GM03348 (cell line): ENCODE measurements at places on chromosomes 3 and 15.
A peak's percentile ranks its signal among the peaks of the same experiment; 100 is the strongest.

DNA sequence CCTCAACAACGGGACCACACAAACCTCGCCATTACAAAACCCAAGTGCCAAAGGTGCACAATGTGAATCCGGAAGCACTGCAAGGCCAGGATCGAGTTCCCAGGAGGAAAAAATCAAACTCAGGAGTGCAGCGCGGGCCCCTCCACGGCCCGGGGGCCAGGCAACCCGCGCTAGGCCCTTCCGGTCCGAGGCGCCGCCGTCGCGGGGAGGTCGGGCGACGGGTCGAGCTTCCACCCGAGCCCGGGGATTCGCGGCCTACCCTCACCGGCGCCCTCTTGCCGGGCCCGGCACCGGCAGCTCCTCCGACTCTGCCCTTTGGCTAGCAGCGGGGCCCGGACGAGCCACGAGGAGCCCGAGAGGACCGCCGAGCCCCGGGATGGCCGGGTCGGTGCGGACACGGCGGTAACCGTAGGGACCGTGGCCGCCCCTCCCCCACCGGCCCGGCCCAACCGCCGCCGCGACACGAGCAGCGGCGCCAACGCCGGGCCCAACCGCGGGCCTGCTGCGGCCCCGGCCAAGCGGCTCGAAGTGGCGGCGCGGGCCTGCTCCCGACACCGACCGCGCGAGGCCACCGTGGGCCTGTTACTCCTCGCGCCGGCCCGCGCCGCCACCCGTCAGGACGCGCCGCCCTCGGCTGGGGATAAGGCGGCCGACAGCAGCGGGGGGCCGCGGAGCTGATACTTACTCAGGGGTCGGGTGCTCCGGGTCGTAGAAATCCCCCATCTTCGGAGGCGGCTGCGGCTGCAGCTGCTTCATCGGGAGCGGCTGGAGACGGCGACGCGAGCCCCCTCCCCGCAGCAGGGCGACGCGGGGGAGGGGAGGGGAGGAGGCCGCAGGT lies 525 bp downstream of the SETD2 start:
- peak; percentile 75 for DNase-seq

DNA sequence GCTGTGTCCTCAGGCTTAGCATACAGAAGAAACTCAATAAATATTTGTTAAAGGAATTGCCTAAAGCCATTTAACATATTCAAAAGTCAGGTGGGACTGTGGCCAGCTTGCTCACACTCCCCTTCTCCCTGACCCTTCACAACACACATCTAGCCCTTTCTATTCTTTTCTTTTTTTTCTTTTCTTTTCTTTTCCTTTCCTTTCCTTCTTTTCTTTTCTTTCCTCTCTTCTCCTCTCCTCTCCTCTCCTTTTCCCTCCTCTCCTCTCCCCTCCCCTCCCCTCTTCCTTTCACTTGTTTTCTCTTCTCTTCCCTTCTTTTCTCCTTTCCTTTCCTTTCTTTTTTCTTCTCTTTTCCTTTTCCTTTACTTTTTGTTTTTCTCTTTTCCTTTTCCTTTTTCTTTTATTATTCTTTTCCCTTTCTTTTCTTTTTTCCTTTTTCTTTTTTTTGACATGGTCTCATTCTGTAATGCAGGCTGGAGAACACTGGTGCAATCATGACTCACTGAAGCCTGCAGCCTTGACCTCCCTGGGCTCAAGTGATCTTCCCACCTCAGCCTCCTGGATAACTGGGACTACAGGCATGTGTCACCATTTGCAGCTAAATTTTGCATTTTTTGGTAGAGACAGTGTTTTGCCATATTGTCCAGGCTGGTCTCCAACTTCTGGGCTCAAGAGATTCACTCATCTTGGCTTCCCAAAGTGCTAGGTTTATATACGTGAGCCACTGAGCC lies 377.8 kb downstream of the GRM7 start:
- DNase-seq: no peak

GRCh38 chr3:3556078-3556477 lies 243.2 kb upstream of the LRRN1 start:
- DNase-seq: no peak

- DNase-seq: peak; percentile 70
These were observed 88.6 kb upstream of the ZNF280D start for GRCh38 chr15:56821721-56822425.

DNA sequence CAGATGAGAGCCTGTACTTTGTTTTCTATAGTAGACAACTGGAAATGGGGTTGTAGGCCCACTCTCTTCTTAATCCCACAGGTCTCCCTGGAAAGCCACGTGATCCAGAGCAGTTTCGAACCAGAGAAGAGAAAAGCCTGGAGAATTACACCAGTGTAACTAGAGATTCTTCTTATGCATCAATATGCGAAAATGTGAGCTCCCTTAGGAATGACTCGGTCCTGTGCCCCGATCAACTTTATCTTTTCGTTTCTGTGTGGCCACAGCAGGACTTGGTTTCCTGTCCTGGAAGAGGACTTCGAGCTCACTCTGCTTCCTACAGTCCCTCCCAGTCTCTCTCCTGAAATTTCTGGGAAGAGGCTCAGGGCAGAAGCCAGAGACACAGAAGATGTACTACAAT lies 73.8 kb upstream of the TPM1 start:
- no peak for DNase-seq

- no peak for DNase-seq
These were observed 82.1 kb downstream of the GTF2E1 start for GRCh38 chr3:120824613-120825012.

GRCh38 chr3:146195030-146195429 lies 34.0 kb upstream of the PLOD2 start:
- no peak for DNase-seq

DNA sequence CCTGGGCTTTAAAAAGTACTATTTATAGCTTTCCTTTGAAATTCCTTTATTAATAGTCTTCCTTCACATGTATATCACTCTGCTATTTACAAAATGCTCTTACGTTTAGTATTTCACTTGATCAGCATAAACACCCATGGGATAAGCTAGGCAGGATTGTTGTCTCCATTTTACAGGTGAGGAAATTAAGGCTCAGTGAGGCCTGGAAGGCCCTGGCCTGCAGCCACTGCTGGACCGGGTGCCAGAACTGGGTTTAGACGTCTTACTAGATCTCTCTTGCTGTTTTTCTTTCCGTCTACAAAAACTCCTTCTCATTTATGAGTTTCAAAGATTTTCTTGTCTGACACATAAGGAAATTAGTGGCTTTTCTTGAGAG lies 236.4 kb downstream of the LPP start:
- no peak for DNase-seq

DNA sequence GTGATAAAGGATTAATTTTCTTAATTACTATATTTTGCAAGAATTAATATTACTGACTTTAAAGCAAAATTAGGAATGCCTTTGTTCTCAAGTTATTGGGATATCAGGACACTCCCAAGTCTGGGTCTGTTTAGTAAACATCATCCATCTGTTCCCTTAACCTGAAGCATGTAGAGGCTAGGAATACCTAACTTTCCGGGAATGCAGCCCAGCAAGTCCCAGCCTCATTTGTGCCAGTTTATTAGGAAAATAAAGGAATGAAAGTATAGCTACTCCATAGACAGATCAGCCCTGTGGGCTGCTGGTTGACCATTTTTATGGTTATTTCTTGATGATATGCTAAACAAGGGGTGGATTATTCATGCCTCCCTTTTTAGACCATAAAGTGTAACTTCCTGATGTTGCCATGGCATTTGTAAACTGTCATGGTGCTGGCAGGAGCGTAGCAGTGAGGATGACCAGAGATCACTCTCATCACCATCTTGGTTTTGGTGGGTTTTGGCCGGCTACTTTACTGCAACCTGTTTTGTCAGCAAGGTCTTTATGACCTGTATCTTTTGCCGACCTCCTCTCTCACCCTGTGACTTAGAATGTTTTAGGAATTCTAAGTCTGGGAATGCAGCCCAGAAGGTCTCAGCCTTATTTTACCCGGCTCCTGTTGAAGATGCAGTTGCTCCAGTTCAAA lies 540.2 kb downstream of the NAALADL2 start:
- DNase-seq: no peak

DNA sequence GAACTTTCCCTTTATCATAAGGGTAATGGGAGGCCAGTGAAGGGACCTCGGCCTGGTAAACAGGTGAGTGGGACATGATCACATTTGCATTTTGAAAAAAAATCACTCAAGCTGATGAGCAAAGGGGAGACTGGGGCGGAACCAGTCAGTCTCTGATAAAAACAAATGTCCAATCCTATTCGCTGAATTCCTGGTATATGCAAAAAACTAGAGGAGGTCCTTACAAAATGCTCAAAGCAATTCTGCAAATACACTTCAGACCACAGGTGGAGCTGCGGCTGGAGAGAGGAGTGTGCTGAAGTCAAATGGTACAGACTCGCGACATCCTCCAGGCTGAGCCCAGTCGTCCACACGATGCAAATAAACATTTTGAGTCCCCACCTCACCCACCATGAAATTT lies 166.7 kb downstream of the FOXP1 start:
- DNase-seq: no peak

GRCh38 chr3:129633751-129634481 lies 27.4 kb upstream of the PLXND1 start:
- DNase-seq: no peak

DNA sequence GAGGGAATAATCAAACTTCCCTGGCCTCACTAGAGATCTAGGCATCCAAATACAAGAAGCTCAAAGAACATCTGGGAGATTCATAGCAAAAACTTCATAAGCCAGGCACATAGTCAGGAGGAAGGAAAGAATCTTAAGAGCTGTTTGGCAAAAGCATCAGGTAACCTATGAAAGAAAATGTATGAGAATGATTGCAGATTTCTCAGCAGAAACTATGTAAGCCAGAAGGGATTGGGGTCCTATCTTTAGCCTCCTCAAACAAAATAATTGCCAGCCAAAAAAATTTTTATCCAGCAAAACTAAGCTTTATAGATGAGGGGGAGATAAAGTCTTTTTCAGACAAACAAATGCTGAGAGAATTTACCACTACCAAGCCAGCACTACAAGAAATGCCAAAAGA lies 1036.3 kb downstream of the TBL1XR1 start:
- DNase-seq: no peak

GRCh38 chr15:77012868-77013267 lies 17.9 kb downstream of the PSTPIP1 start:
- DNase-seq: no peak

- no peak for DNase-seq
These were observed 32.5 kb upstream of the ZKSCAN7 start for GRCh38 chr3:44522494-44522933.

- no peak for DNase-seq
These were observed 13.6 kb upstream of the ONECUT1 start for GRCh38 chr15:52803467-52804306.

DNA sequence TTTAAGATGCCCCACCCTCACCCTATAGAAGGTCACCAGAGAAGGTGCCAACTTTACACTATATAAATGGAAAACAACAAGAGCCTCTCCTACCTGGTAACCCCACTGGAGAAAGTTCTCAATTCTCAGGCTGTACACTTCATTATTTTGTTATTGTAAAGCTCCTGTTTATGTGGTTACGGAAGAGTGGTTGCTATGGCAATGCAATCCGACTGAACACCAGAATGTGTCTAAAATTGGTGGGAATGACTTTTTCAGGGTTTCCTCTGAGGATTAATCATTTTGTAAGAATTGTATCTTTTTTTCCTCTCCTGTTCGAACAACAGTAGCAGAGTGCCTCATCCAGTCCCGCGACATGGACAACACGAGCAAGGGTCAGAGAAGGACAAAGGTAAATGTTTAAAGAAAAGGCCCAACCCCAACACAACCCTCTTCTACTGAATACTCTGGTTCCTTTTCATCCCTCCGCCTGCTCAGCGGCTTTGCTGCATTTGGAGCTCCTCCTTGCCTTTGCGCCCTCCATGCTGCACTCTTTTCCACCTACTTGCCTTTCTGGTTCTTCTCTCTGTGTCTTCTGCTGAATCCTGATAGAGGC lies 45.3 kb downstream of the DGKG start:
- no peak for DNase-seq

DNA sequence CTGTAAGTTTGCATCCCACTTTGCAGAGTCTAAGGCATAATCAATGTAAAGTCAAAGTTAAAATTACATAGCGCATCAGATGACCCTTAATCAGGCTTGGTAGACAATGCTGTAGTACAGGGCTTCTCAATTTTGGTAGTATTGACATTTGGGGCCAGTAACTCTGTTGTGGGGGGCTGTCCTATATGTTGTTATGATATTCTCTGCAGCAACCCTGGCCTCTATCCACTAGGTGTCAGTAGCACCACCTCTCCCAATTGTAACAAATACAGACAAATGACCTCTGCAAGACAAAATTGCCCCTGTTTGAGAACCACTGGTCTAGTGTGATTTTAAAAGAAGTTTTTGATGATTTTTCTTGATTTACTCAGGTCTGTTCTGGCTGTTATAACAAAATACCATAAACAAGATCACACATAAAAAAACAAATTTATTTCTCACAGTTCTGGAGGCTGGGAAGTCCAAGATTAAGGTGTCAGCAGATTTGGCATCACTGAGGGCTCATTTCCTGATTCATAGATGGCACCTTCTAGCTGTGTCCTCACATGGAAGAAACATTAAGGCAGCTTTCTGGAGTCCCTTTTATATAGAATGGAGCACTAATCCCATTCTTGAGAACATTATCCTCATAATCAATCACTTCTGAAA lies 37.6 kb upstream of the SLC9A9 start:
- peak; percentile 52 for DNase-seq

DNA sequence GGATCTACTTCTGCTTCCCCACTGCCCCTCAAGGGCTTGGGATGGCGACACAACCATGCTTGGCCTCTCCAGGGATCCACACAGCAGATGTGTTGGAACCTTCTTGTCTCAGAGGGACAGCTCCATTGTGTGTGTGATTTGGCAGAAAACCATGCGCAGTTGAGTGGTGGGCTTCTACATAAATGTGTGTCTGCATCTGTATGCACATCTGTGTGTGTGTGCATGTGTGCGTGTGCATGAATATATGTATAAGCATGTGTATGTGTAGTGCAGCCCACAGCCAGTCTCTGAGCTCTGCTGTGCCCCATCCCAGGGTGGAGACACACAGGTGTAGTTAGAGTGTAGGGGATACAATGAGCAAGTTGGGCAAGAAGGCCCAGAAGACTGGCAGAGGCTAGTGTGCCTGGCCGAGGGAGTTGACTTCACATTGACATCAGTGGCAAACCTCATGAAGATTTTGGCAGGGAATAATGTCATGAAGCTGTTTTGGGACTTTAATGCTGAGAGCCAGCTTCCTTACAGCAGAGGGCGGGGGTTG lies 8.1 kb downstream of the GLYCTK start:
- DNase-seq: no peak

GRCh38 chr3:43142472-43142871 lies 36.6 kb upstream of the POMGNT2 start:
- DNase-seq: no peak

DNA sequence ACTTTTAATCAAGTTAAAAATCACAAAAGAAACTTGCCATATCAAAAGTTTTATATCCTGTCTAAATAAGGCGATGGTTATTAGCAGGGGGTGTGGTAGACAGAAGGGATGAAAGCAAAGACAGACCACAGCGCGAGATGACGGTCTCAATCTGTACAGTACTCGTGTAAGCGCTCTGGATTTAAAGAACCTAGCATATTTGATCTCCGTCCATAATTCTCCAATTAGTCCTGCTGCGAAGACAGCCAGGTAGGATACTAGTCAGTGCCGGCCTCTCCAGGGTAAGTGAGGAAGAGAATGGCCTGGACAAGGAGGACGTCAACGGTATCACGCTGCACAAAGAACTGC lies 701 bp downstream of the SGO1 start:
- DNase-seq: peak; percentile 16
